ENCODE measurements at places on chromosomes 2 and 18.

GRCh38 chr2:63023444-63023843 lies 27.2 kb upstream of the OTX1 start:
- no peak for DNase-seq

GRCh38 chr2:14978845-14979244 lies 346.3 kb downstream of the LRATD1 start:
- no peak for DNase-seq

- no peak for DNase-seq
Observed at GRCh38 chr2:112790305-112790704, 6.0 kb upstream of the IL1A start.

DNA sequence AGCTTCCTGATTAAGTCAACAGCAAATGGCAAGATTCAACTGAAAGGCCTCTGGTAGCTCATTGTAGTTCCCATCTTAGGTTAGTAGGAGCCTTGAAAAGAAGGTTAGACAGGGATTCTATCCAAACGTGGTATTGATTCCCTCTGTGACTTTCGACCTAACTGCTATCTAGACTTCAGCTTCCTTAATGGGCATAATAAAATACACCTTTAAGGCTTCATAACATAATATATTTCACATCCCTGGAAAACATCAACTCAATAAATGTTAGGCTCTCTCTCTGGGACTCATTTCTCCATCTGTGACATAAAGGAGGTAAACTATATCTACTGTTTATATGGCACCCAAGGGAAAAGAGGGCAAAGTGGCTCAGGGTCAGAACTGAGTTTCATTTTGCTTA lies 60.9 kb downstream of the STK39 start:
- DNase-seq, result no peak

DNA sequence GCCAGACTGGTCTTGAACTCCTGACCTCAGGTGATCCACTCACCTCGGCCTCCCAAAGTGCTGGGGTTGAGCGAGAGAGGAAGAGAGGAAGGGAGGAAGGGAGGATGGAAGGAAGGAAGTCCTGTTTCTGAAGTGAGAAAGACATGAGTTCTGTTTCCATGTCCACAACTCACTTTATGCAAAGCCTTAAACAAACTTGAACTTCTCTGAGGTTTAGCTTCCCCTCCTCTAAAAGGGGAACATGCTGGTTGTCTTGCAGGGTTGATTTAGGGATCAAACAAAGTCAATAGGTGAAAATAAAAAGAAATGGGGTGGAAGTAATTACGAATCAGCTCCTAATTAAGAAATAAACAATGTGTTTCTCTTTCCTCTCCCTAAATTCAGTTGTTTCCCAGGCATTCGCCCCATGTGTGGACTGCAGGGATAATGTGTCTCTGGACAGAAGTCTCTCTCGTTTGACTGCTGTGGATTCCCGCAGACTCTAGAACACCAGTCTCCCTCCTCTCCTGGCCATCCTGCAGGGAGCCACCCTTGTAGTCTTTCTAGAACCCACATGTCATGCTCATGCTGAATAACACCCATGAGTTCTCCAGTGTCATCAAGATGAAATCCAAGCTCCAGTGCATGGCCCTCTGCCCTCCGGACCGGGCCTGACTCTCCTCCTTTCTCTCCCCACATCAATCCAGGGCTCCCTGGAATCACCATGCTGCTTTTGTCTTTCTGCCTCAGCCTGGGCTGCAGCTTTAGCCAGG lies 229.3 kb upstream of the TRIB2 start:
- DNase-seq, result no peak

GRCh38 chr2:191643429-191643828 lies 34.5 kb upstream of the NABP1 start:
- DNase-seq, result no peak

GRCh38 chr2:174176898-174177297 lies 71.4 kb downstream of the OLA1 start:
- no peak for DNase-seq

DNA sequence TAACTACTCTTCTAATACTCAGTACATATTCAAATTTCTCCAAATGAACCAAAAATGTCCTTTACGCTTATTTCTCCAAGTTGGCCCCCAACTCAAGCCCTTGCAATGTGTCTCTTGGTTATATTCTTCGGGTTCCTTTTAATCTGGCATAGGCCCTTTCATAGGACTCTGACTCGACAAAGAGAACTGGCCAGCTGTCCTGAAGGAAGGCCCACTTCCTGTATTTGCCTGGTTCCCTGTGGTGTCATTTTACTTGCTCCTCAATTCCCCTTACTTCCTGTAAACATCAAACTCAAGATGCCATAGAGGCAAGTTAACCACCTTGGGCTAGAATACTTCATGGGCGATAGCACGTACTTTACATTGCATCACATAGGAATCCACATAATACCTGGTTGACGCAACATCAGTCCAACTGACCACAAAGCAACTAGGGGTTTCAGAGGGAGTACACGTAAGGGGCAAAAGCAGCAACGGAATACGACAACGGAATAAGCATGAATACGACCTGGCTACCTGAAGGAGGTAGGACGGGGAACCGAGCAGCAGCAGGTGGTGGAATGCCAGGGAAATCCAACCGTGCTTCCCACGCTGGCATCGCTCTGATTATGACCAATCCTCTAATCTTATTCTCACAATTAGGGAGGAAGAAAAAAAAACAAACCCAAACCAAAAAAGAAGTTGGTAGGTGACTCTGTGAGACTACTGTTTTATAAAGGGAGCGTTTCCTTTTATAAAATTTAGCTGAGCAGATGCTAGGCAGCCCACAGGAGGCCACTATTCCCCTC lies 823 bp upstream of the GORASP2 start:
- no peak for DNase-seq

GRCh38 chr2:132984731-132985130 lies 314.7 kb upstream of the LYPD1 start:
- DNase-seq, result no peak

DNA sequence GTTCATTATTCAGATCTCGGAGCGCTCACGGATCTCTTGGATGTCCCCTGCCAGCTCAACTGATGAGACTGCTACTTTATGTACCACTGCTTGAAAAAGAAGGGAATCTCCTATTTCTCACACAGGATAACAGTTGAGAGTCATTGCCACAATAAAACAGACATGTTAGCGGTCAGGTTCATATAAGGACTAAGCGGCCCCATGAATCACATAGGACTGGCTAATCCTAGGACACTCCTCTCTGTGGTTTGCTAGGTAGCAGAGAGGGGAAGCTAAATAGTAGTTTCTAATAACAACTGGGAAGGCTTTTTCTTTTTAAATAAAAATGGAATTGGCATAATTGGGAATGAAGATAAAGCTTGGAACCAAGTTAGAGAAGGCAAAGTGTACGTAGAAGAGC lies 15.9 kb upstream of the TGFA start:
- DNase-seq, result no peak

GRCh38 chr2:235523486-235524150 lies 29.8 kb downstream of the AGAP1 start:
- DNase-seq, result no peak

GRCh38 chr2:195451160-195451559 lies 205.9 kb upstream of the SLC39A10 start:
- no peak for DNase-seq

- no peak for DNase-seq
Observed at GRCh38 chr2:236663287-236664101, 93.9 kb downstream of the ACKR3 start.

- no peak for DNase-seq
Observed at GRCh38 chr18:13362051-13362450, 143.5 kb downstream of the LDLRAD4 start.

DNA sequence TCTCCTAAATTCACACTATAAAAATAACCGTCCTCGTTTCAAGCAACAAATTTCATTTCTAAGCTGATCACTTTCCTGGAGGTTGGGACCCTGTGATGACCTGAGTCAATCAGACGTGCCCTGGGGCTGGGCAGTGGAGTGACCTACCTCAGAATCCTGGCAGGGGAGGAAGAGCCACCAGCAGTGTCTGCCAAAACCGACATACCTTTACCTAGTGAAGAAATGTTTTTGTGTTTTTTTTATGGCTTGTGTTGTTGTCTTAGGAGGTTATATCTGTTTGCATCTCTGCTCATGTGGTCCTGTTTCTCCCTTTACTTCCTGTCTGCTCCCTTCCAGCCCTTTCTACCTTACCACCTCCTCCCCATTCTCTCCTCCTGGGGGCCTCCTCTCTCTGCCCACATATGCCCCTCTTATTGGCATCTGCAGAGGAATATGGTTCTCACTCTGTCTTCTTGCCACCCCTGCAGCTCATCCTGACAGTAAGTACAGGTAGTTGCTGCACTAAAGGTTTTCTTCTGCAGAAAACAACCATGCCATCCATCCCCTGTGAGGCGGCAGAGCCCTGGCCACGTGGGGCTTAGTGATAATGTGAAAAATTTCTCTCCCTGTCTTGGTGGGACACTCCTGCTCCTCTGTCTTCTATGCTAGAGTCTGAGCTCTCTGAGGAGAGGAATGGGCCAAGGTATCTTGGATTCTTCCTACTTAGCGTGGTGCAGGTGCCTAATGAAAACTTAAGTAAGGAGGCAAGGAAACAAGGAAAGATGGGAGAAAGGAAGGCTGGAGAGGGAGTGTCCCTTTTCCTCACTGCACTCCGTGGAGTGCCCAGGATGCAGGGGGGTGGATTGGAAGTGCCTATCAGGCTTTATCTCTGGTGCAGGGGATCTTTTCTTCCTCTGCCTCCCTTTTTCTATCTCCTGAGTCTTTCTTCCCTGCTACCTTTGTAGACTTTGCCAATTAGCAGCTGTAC lies 15.4 kb downstream of the ACOXL start:
- no peak for DNase-seq

DNA sequence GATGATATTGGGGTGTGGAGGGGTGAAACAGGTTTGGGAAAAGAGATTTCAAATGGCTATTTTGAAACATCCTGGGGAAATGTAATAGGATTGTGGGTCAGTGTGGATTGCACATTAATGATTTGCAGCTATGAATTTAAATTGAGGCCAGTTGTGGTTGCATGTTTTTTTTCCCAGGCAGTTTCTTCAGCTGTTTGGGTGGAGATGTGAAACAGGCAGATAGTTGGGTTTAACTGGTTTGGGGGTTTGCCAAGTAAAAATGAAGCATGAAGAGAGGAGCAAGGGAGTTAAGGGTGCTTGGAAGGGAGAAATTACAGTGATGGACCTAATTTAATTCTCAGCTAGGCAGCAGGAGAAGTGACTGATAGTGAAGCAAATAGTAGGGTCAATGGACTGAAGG lies 16.8 kb downstream of the GPD2 start:
- DNase-seq, result no peak

GRCh38 chr2:183105402-183106134 lies 18.7 kb upstream of the NUP35 start:
- DNase-seq, result no peak

DNA sequence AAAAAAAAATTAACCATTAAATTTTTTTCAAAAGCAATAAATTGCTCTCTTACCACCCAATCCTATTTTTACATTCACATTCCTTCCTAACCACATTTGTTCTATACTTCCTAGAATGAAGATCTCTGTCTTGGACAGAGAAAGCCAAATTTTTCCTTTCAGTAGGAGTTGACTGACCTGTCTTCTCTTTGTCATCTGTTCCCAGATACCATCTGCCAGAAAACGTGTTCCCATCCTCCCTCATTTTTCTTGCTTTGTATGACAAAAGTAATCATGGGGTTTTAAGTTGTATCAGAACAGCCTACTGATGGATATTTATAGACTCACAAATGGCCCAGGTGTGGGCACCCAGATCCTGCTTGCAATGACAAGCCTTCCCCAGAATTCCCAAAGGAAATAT lies 182.1 kb downstream of the CYP26B1 start:
- no peak for DNase-seq

DNA sequence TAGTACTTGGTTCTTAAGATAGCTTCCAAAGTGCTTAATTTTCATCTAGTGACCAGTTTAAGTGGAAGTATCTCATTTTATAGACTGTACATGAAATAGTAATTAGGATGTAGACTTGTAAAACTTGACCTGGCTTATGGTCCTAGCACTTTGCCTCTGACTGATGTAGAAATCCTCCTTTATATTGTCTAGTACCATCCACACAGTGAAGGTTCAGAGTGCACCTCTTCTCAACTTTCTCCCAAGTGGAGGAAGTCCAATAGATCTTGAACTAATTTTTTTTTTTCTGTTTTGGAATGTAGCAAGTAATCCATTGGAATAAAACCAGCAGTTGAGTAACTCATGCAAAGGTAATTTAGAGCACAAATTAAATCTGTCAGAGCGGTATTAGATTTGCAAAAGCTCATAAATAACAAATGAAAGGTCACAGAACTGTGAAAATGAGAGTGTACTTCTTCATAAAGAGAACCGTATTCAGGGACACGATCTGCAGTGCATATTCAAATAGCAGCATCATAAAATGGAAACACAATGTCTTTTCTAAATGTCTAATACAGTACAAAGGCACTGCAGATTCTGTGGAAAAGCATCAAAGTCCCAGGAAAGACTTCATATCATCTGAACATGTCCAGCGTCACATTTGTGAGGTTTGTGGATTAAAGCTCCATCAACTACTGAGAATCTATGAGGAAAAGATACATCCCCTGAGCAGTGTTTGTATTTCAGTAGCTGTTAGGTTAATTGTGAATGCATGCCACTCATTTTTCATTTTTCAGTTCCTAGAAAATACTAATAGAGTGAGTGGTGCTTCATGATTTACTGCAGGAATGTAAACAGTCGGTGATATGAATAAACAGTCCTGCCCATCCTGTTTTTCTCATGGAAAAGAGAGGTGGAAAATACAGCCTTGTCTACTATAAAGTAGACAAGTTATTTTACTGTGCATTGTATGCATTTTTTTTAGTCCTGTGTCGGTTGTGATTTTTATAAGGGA lies 100.7 kb downstream of the LYPD6 start:
- DNase-seq, result no peak

GRCh38 chr2:156784020-156784701 lies 348.0 kb downstream of the GPD2 start:
- no peak for DNase-seq

DNA sequence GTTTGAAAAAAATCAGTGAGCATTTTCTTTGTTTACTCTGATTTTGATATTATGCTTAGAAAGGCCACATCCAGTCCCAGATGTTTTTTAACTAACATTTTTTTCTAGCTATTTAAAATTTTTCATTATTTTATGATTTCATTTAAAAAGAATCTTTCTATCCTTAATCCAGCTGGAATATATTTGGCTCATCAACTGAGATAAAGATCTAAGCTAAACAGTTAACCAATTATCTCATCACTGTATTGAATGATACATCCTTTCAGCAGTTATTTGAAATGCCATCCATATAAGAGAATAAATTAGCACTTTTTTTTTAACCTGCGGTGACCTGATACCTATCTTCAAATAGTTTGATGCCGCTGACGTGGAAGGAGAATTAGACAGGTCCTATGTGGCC lies 245.5 kb upstream of the COPS8 start:
- no peak for DNase-seq

Data from stimulated activated CD8-positive, alpha-beta memory T cell treated with anti-CD3 and anti-CD28 coated beads, Interleukin-2, amount 100 ng/mL, for 1 hour (primary cell).